ENCODE measurements at places on chromosomes 1 and 21.
A peak's percentile ranks its signal among the peaks of the same experiment; 100 is the strongest.

GRCh38 chr1:231039161-231040018 is 664 bp downstream of the FAM89A start:
- DNase-seq = peak; percentile 38

DNA sequence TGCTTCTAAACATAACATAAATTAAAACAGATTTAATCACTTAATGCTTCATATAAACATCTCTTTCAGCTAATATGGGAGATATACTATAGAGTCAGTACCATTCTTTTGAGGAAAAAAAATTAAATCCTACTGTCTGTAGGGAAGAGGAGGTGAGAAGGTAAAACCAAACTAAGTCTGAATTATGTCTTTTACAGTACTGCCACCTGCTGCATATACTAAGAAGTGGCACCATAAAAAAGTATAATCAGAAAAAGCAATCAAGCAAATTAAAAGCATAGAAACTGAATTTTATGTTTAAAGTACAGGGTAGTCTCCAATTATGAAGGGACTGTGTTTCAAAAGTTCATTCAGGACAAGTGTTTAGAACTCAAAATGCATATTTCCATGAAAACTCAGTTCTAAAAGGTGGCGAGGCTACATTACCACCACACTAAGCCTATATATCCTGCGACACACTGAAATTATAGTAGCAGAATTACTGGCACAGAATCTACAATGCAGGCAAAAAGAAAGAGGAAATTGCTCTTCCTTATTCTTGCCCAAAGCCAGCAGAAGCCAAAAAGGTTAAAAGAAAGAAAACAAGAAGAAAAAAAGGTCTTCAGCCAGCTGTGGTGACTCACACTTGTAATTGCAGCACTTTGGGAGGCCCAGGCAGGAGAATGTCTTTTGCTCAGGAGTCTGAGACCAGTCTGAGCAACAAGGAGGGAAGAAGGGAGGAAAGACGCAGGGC is 9.0 kb downstream of the NSL1 start:
- no peak for DNase-seq

DNA sequence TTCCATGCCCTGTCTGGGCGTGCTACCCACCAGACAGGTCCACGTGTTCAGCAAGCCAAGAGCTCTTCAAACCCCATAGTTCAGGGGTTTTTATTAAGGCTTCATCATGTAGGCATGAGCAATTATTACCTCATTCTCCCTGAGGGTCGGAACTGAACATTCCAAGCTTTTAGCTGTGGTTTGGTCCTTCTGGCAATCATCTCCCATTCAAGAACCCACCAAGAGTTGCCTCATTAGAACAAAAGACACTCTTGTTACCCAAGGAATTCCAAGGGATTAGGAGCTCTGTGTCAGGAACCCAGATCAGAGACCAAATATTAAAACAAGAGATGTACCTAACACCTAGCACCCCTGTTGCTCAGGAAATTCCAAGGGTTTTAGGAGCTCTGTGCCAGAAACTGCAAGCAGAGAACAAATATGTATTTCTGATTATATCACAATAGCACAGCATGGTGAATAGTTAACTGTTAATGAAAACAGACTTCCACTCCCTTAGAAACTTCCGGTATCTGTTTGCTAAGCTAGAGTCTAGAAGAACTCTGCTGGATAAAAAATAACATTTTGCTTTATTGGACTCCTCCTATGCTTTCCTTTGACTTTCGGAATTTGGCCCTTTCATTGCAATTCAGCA is 201.2 kb upstream of the L1TD1 start:
- DNase-seq = no peak

GRCh38 chr1:162994921-162995320 is 74.2 kb upstream of the RGS4 start:
- no peak for DNase-seq

DNA sequence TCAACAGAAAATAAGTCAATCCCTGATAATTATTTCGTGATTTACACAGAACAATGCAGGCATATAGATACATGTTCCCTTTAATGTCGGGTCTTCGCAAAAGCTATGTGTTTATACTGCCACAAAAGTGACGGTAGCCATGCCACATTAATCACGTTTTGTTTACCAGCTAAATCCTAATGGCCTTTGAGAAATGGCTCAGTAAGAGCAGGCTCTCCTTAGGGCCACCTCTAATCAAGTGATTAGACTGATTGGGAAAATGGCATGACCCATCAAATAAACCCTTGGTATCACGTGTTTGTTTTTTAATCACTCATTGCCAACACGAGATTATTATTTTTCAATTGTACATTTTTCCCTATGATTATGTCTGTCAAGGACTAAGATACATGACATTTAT is 102.0 kb upstream of the USP25 start:
- no peak for DNase-seq
